ENCODE measurements at places on chromosomes 1 and 21. TPM values are rescaled to one million over a fixed set of nuclear protein-coding genes. Genes with fewer than 3 reads are reported as not detected.

LRRC71 gene
- 0.37 TPM for total RNA-seq

SLC6A17 gene
- 0.60 TPM for total RNA-seq

PEX14 gene
- 18.0 TPM for total RNA-seq

SPRR3 gene
- not detected for total RNA-seq

ADORA1 gene
- 5.7 TPM for total RNA-seq

TDRD5 gene
- not detected for total RNA-seq

PDZK1 gene
- 0.28 TPM for total RNA-seq
